ENCODE measurements at places on chromosomes 1 and 21.

- DNase-seq, result no peak
These were observed 1.6 kb upstream of the TRIM11 start for GRCh38 chr1:228408041-228408868.

DNA sequence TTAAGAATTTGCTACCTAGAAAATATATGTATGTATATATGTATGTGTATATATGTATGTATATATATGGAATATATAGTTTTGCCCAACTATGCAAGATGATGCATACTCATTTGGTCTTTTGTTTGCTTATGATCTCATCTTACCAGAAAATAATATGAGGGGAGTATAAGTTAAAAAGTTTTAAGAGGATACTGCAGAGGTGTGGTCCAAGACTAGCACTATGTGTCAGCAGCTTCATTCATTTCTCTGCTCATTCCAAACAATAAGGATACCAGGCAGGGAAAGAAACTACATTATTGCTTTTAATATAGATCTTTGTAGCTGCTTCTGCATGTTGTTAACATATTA, 22.8 kb downstream of the RCOR3 start:
- DNase-seq, result no peak

- DNase-seq, result no peak
These were observed 1.3 kb downstream of the TOR1AIP2 start for GRCh38 chr1:179876300-179876715.

DNA sequence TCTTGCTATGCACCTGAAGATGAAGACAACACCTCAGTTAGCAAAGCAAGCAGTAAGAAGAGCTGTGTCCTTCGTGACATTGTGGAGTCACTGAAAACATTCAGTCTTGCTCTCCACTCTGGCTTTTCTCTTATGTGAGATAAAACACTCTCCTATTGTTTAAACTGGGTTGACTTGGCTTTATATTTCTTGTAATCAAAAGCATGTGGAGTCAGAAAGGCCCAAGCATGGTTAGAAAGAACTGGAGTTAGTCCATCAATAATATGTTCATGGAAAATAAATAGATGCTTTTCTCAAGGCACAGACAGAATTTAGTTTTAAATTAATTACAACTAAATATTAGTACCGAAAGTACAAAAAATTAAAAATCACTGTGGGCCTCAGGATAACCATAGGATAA, 61.7 kb downstream of the UBE2U start:
- DNase-seq, result no peak

DNA sequence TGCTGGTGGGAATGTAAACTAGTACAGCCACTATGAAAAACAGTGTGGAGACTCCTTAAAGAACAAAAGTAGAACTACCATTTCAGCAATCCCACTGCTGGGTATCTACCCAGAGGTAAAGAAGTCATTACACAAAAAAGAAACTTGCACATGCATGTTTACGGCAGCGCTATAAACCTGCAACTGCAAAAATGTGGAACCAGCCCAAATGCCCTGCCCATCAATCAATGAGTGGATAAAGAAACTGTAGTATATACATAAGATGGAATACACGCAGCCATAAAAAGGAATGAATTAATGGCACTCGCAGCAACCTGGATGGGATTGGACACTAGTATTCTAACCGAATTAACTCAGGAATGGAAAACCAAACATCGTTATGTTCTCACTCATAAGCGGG, 51.0 kb downstream of the ZSWIM5 start:
- DNase-seq, result no peak

GRCh38 chr1:42957229-42957879, 1.3 kb downstream of the SLC2A1 start:
- DNase-seq, result no peak

DNA sequence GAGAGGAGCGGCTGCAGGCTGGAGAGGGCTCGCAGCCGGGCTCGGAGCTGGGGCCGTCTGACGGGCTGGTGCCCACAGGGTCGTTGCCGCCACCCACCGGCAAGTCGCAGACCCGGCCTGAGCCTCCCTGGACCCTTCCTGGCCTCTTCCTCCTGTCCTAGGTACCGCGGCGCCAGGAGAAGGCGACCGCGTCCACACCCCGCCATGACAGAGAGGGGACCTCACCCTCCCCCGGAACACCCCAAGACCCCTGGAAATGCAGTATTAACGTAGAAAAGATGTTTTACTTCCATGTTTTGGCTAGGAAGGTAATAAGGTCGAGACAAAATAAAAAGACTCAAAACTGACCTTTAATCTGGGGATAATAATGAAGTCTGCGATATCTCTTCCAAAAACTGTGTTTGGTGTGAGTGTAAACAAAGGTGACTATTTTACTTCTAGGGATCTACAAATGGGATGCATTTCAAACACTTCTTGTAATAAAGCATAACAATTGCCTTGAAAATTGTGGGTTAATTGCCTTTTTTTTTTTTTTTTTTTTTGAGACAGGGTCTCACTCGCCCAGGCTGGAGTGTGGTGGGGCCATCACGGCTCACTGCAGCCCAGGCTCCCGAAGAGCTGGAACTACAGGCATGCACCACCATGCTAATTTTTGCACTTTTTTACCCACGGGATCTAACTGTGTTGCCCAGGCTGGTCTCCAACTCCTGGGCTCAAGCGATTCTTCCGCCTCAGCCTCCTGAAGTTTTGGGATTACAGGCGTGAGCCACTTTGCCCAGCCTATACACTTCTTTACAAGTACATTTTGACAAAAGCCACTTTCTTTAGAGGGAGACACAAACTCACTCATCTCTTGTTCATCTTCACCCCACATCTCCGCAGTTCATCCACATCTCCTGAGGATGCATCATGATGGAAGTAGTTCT, 838 bp upstream of the RSRP1 start:
- no peak for DNase-seq
